ENCODE measurements at places on chromosomes 11 and 22. TPM values are rescaled to one million over a fixed set of nuclear protein-coding genes. Genes with fewer than 3 reads are reported as not detected.

APOL6 gene
- 33.5 TPM for total RNA-seq

CBLIF gene
- total RNA-seq, result not detected

GGT5 gene
- 17.0 TPM for total RNA-seq

SLC22A12 gene
- 0.22 TPM for total RNA-seq

CASP5 gene
- not detected for total RNA-seq

SGSM1 gene
- 0.12 TPM for total RNA-seq

OR2AG2 gene
- total RNA-seq, result not detected

UPK3A gene
- not detected for total RNA-seq

GRCh38 chr11:8908099-8908498, 2.9 kb upstream of the AKIP1 start:
- no peak for DNase-seq
- H3K4me1 ChIP-seq, result no peaks in the 10 kb centered on the region
- H3K4me3 ChIP-seq, result no peak overlapping the region
- no peaks in the 10 kb centered on the region for H3K27me3 ChIP-seq
- no peak overlapping the region for H3K27ac ChIP-seq
- no peaks in the 10 kb centered on the region for H3K36me3 ChIP-seq

DNA sequence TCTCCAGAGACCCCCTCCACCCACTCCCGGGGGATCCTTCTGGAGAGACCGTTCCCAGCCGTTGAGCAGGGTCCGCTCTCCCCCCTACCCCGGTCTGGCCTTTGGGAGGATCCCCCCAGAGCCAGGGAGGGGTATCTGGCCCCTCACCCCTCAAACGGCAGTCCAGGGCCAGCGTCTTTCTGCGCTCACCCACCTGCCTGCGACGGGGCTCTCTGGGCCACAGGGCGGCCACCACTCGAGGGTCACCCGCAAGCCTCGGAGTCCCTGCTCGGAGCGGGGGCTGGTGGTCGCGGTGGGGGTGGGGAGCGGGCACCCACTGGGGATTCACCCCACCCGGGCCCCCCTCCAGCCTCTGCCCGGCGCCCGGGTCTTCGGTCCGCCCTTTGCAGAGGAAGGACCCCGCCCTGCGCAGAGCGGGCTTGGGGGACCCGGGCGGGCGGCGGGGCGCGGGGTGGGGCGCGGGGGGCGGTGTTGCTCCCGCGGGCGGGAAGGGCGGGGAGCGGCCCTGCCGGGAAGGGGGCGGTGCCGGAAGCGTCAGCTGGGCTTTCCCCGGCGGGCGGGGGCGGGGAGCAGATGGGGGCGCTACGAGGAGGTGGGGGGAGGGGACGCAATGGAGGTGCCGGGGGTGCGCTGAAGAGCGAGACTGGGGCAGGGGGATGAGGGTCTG, 16.6 kb downstream of the CRELD2 start:
- no peaks in the 10 kb centered on the region for H3K36me3 ChIP-seq
- H3K4me3 ChIP-seq, result peak overlapping the region; percentile 35
- H3K27me3 ChIP-seq, result no peaks in the 10 kb centered on the region
- DNase-seq, result peak; percentile 88
- H3K4me1 ChIP-seq, result peaks cover 5% of the 10 kb centered on the region

GRCh38 chr22:34903416-34903815, 162.5 kb upstream of the ISX start:
- no peaks in the 10 kb centered on the region for H3K36me3 ChIP-seq
- H3K4me1 ChIP-seq, result no peaks in the 10 kb centered on the region
- no peak overlapping the region for H3K4me3 ChIP-seq
- no peak overlapping the region for H3K27ac ChIP-seq
- DNase-seq, result no peak
- H3K27me3 ChIP-seq, result no peaks in the 10 kb centered on the region

DNA sequence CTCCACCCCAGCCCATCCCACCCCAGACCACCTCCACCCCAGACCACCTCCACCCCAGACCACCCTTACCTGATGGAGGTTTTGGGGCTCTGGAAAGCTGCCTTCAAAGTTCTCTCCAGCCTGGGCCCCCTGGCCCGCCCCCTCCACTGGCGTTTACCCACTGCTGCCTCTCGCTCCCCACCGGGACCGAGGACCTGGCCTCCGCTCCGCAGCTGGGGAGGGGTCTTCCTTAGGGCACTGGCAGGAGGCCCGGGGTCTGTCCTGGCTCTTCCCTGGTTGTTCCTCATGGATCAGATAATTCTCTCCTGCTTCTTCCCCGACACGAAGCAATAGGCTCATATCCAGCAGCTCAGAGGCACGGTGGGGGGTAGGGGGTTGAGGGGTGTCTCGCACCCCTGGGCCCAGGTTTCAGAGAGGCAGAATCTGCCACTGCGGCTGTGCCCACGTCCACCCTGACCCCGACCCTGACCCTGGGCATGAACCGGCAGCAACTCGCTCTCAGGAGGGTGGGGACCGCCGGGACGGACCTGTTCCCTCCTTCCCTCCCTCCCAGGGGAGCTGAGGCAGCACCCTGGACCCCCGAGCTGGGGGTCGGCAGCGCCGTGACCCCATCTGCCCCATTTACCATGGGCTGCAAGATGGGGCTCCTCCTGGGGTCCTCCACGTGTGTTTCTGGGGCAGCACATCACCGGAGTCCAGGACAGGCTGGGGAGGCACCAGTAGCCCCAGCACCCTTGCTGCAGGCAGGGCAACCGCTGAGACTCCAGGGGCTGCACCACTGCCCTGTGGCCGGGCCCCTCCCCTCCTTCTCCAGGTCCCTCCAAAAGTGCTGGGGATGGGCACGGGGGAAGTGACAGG, 12.9 kb downstream of the KRTAP5-5 start:
- no peak for DNase-seq
- no peaks in the 10 kb centered on the region for H3K27me3 ChIP-seq
- no peaks in the 10 kb centered on the region for H3K36me3 ChIP-seq
- no peak overlapping the region for H3K4me3 ChIP-seq
- no peaks in the 10 kb centered on the region for H3K4me1 ChIP-seq
- no peak overlapping the region for H3K27ac ChIP-seq

DNA sequence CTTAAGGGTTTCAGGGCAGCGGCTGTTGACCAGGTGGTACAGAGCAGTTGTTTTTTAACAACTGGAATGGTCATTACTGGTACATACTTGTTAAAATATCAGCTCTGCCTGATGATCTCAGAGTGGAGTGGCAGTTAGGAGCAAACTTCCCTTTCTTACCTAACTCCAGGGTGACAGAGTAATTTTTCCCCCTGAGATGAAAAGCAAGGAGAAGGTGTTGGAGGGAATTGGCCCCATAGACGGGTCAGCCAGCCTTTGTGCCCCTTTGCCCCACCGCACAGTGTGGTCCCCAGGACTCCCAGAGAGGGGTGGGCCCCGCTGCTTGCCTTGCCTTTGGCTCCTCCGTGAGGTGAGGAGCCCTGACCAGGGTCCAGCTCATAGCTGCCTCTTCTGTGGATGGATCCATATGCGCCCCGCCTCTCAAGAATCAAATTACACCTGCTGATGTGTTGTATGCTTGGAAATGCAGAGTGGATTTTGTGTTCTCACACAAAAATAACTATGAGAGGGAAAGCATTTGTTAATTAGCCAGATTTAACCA, 27.0 kb upstream of the SORL1-AS1 start:
- peaks cover 10% of the 10 kb centered on the region for H3K36me3 ChIP-seq
- H3K27ac ChIP-seq, result no peak overlapping the region
- no peaks in the 10 kb centered on the region for H3K27me3 ChIP-seq

- no peak overlapping the region for H3K4me3 ChIP-seq
- no peak overlapping the region for H3K27ac ChIP-seq
- no peaks in the 10 kb centered on the region for H3K36me3 ChIP-seq
- H3K4me1 ChIP-seq, result no peaks in the 10 kb centered on the region
- DNase-seq, result no peak
Observed at GRCh38 chr11:30258679-30259078, 27.9 kb downstream of the FSHB start.

- H3K4me1 ChIP-seq, result peaks cover 21% of the 10 kb centered on the region
- H3K27me3 ChIP-seq, result no peaks in the 10 kb centered on the region
- DNase-seq, result no peak
- H3K36me3 ChIP-seq, result no peaks in the 10 kb centered on the region
- no peak overlapping the region for H3K4me3 ChIP-seq
Observed at GRCh38 chr11:69299572-69299971, 5.6 kb downstream of the MYEOV start.

GRCh38 chr11:31030138-31030792, 339.3 kb downstream of the DCDC1 start:
- H3K27ac ChIP-seq, result no peak overlapping the region
- H3K4me1 ChIP-seq, result no peaks in the 10 kb centered on the region
- no peak for DNase-seq
- H3K36me3 ChIP-seq, result no peaks in the 10 kb centered on the region
- H3K27me3 ChIP-seq, result no peaks in the 10 kb centered on the region

DNA sequence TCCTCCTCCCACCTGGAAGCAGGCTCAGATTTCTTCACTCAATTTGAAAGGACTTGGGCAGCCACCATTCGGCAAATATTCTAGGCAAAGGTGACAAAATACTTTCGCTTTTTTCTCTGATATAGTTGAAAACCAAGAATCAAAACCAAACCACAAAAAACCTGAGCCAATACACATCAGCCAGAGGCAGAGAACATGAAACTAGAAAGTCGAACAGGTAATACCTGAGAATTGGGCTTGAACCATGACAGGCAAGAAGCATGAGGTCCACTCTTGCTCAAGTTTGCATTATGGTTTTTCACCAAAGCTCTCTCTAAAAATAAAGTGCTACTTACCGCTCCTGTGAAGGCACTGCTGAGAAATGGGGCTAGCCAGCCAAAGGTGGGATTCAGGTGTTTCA, 26.2 kb upstream of the LDLRAD3 start:
- no peak overlapping the region for H3K4me3 ChIP-seq
- H3K4me1 ChIP-seq, result no peaks in the 10 kb centered on the region
- no peak overlapping the region for H3K27ac ChIP-seq
- H3K27me3 ChIP-seq, result no peaks in the 10 kb centered on the region
- H3K36me3 ChIP-seq, result no peaks in the 10 kb centered on the region

DNA sequence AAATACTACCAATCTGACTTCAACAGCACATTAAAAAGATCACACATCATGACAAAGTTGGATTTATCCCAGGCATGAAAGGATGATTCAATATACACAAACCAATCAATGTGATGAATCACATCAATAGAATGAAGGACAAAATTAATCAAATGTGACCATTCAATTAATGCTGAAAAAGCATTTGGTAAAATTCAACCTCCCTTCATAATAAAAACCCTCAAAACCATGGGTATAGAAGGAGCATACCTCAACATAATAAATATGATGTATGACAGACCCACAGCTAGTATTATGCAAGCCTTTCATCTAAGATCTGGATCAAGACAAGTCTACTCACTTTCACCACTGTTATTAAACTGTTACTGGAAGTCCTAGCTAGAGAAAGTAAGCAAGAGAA, 921.7 kb upstream of the RAG2 start:
- H3K36me3 ChIP-seq, result no peaks in the 10 kb centered on the region
- no peak for DNase-seq
- H3K4me1 ChIP-seq, result no peaks in the 10 kb centered on the region
- no peak overlapping the region for H3K27ac ChIP-seq
- no peak overlapping the region for H3K4me3 ChIP-seq

DNA sequence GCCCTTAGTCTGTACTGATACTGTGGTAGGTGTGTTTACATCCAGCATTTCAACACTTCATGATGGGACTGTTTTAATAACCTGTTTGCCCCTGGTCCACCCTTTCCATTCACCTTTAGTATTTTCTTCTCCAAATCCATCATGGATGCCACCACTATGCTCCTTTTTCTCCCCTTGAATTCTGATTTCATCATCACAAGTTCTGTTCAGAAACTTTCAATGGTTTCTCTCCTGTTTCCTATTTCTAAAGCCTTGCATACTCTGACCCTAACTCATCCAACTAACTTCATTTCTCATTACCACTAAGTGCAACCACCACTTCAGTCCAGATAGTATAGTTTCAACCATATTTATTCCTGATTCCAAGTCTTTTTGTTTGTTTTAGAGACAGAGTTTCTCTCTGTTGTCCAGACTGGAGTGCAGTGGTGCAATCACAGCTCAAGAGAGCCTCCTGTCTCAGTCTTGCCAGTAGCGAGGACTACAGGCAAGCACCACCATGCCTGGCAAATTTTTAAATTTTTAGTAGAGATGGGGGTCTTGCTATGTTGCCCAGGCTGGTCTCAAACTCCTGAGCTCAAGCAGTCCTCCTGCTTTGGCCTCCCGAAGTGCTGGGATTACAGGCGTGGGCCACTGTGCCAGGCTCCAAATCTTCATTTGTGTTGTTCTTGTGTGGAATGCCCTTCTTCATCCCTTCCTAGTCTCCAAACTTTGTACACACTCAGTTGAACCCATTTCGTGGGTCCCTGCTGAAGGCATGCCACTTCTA, 1.2 kb upstream of the LIN7C start:
- H3K27me3 ChIP-seq, result no peaks in the 10 kb centered on the region
- DNase-seq, result no peak
- no peaks in the 10 kb centered on the region for H3K4me1 ChIP-seq
- no peaks in the 10 kb centered on the region for H3K36me3 ChIP-seq
- H3K4me3 ChIP-seq, result peak overlapping the region; percentile 81

GRCh38 chr11:66548774-66549630, 2.3 kb downstream of the ACTN3 start:
- no peaks in the 10 kb centered on the region for H3K36me3 ChIP-seq
- peaks cover 10% of the 10 kb centered on the region for H3K4me1 ChIP-seq
- H3K4me3 ChIP-seq, result no peak overlapping the region
- H3K27me3 ChIP-seq, result no peaks in the 10 kb centered on the region
- DNase-seq, result no peak

DNA sequence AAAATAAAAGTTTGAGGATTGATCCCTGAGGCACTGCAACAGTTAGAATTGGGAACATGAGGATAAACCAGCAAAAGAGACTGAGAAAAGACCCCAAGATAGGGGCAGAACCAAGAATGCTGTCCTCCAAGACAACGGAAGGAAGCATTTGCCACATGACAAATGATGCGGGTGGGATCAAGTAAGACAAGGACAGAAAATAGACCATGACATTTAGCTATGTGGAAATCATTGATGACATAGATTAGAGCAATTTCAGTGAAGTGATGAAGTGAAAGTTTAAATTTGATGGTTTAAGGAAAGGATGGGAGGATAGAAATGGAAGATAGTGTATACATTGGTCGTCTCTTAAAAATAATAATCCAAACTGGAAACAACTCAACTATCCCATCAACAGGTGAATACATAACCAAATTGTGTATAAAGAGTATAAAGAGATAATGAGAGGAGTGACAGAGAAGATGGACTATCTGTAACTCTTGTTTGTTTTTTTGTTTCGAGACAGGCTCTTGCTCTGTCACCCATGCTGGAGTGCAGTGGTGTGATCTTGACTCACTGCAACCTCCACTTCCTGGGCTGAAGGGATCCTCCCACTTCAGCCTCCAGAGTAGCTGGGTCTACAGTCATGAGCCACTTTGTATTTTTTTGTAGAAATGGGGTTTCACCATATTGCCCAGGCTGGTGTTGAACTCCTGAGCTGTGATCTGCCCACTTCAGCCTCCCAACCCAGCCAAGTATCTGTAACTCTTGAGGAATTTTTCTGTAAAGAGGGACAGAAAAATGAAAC, 48.7 kb upstream of the FDX1 start:
- H3K4me1 ChIP-seq, result peaks cover 9% of the 10 kb centered on the region
- no peak overlapping the region for H3K4me3 ChIP-seq

Measured in right lobe of liver (tissue), 6 donors.